CD4-positive, CD25-positive, alpha-beta regulatory T cell (primary cell): ENCODE measurements at places on chromosomes 4 and X. TPM values are rescaled to one million over a fixed set of nuclear protein-coding genes. Genes with fewer than 3 reads are reported as not detected.

- no peaks in the 10 kb centered on the region for H3K4me1 ChIP-seq
- H3K36me3 ChIP-seq: no peaks in the 10 kb centered on the region
- no peak overlapping the region for H3K4me3 ChIP-seq
- no peak overlapping the region for H3K27ac ChIP-seq
Observed at GRCh38 chr4:143986180-143986579, 33.0 kb downstream of the GYPB start.

DNA sequence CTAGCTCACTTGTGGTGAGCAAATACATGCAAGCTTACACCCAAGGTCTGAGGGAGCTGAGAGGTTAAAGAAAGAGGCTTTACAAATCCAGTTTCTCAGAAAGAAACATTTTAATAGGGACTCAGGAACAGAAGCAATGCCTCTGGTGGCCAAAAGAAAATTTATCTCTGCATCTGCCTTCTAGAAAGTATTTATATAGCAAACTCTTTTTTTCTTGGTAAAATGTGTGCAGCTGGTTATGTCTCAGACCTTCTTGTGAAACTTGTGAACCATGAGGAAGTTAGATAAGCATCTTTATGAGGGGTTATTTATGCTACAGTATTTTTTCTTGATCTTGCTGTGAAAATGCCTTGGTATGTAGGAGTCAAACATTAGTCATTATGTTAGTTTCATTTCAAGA is 48.5 kb upstream of the CYSLTR1 start:
- H3K27ac ChIP-seq: no peak overlapping the region
- no peaks in the 10 kb centered on the region for H3K27me3 ChIP-seq
- DNase-seq: peak; percentile 47
- no peaks in the 10 kb centered on the region for H3K36me3 ChIP-seq
- H3K4me1 ChIP-seq: no peaks in the 10 kb centered on the region
- H3K4me3 ChIP-seq: no peak overlapping the region

PGAM4 gene
- total RNA-seq: not detected

DNA sequence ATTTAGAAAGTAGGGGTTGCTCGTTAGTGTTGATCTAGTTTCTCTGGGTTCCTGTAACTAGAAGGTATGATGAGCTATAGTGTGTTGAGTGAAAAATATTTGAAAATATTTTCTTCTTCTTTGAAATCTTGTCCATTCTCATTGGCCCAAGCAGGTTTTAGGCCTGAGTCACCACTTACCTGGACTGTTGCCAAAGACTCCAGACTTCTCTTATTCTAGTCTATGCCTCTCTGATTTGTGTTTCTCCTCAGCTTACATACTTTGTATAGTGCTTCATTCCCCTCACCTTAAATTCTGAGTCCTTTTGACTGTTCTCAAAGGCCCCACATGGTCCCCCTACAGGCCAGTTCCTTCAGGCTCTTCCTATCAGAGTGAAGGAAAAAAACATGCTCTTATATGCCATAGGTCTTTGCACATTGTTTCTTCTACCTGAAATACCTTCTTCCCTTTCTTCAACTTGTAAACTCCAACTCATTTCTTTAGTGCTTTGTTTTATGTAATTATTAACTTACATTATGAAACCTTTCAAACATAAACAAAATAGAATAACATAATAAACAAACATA is 258.2 kb downstream of the PPP1R2C start:
- H3K27ac ChIP-seq: no peak overlapping the region
- DNase-seq: no peak
- no peaks in the 10 kb centered on the region for H3K4me1 ChIP-seq
- H3K4me3 ChIP-seq: no peak overlapping the region
- H3K36me3 ChIP-seq: no peaks in the 10 kb centered on the region

DNA sequence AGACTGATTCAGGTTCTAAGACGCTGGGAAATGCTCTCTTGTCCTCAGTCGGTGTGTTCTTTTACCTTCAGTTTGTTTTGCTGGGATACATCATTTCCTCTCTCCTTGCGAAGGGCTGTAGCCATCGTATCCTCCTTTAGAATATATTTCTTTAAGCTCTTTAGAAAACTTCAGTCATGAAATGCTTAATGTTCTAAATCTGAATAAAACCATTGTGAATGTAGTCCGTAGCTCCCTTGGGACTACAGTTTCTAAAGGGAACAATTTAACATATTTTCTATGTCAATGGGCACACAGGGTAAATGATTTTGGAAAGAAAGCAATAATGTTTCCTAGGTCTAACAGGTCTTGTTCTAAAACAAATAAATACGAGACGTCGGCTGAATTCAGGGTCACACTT is 40.6 kb downstream of the STOX2 start:
- DNase-seq: no peak
- no peaks in the 10 kb centered on the region for H3K4me1 ChIP-seq
- no peak overlapping the region for H3K27ac ChIP-seq

GRCh38 chrX:137926090-137926489 is 360.2 kb downstream of the ZIC3 start:
- no peaks in the 10 kb centered on the region for H3K4me1 ChIP-seq
- H3K27ac ChIP-seq: no peak overlapping the region
- no peak for DNase-seq
- H3K36me3 ChIP-seq: no peaks in the 10 kb centered on the region

DNA sequence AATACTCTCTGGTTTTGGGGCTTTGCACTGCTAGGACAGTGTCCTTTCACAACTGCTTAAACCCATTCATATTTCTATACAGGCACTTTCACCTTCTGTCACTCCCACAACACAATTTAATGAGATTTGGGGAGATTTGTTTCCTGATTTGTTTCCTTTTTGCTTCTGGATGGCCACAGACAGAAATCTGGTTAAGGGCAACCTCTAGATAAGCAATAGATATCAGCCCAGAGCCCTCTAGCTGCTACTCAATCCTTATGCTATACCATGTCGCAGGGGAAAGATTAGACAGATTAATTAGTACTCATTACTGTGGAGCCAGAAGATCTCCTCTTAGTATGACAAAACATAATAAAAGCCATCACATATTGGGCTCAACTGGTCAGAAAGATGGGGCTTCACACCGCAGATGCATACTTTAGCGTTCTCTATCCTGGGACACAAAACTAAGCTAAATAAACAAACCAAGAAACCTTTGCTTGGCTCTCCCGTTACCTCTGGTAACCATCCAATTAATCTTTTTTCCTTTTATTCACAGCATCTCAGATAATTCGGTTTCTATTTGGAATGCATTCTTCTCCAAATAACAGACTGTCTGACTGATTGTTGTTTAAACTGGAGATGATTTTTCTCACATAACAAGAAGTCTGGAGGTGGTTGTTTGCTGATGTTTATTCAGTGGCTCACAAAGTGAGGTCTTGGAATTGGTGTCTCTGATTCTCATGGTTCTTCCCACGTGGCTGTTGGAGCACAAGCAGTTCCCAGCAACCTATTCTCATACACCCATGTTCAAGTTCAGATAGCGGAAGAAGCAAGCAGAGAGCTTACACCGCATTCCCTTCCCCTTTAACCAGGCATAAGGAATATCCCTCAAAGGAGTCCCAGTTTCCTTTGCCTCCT is 41.0 kb upstream of the ZNF330 start:
- H3K4me1 ChIP-seq: no peaks in the 10 kb centered on the region
- H3K27ac ChIP-seq: no peak overlapping the region
- DNase-seq: no peak
- H3K27me3 ChIP-seq: no peaks in the 10 kb centered on the region

ERVMER34-1 gene
- not detected for total RNA-seq

PRKG2 gene
- 1.9 TPM for total RNA-seq

DNA sequence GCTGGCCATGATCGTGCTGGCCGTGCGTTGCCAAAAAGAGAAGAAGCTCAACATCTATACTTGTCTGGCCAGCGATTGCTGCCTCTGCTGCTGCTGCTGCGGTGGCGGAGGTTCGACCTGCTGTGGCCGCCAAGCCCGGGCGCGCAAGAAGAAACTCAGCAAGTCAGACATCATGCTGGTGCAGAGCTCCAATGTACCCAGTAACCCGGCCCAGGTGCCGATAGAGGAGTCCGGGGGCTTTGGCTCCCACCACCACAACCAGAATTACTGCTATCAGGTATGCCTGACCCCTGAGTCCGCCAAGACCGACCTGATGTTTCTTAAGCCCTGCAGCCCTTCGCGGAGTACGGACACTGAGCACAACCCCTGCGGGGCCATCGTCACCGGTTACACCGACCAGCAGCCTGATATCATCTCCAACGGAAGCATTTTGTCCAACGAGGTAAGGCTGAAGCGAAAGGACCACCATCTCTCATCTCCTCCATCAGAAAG is 3.3 kb downstream of the PCDH10 start:
- H3K4me3 ChIP-seq: no peak overlapping the region
- no peak for DNase-seq
- no peak overlapping the region for H3K27ac ChIP-seq
- H3K4me1 ChIP-seq: no peaks in the 10 kb centered on the region

- H3K36me3 ChIP-seq: no peaks in the 10 kb centered on the region
- DNase-seq: no peak
- H3K4me1 ChIP-seq: no peaks in the 10 kb centered on the region
- no peak overlapping the region for H3K4me3 ChIP-seq
- H3K27ac ChIP-seq: no peak overlapping the region
- H3K27me3 ChIP-seq: no peaks in the 10 kb centered on the region
Observed at GRCh38 chr4:129545599-129546278, 449.8 kb downstream of the C4orf33 start.

DNA sequence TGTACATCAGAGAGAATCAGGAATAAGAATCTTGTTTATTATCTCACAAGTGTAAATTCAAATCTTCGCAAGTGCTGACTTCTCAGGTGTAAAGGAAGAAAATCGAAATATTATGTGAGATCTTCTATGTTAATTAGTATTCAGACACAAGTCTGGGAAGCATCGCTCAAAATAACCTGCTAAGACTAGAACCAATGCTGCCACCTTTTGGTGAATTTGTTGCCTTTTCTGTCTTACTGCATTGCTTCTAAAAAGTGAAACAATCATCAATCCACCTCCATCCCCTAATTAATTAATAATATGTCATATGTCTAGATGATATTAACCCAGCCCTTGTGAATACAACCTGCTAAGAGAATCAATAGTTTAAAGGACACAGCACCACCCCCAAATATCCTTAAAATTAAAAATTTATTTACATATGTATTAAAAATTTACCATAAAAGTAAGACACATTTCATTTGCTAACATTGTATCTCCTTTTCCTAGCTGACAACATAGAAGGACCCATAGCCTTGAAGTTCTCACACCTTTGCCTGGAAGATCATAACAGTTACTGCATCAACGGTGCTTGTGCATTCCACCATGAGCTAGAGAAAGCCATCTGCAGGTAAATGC is 3.5 kb downstream of the EPGN start:
- no peak overlapping the region for H3K4me3 ChIP-seq
- peak; percentile 13 for DNase-seq
- H3K27ac ChIP-seq: no peak overlapping the region
- no peaks in the 10 kb centered on the region for H3K4me1 ChIP-seq

- H3K27ac ChIP-seq: no peak overlapping the region
- DNase-seq: no peak
- H3K27me3 ChIP-seq: no peaks in the 10 kb centered on the region
- H3K36me3 ChIP-seq: no peaks in the 10 kb centered on the region
- H3K4me1 ChIP-seq: no peaks in the 10 kb centered on the region
Observed at GRCh38 chrX:8043121-8043520, 115.9 kb upstream of the PNPLA4 start.

ZNF280C gene
- 8.9 TPM for total RNA-seq

DNA sequence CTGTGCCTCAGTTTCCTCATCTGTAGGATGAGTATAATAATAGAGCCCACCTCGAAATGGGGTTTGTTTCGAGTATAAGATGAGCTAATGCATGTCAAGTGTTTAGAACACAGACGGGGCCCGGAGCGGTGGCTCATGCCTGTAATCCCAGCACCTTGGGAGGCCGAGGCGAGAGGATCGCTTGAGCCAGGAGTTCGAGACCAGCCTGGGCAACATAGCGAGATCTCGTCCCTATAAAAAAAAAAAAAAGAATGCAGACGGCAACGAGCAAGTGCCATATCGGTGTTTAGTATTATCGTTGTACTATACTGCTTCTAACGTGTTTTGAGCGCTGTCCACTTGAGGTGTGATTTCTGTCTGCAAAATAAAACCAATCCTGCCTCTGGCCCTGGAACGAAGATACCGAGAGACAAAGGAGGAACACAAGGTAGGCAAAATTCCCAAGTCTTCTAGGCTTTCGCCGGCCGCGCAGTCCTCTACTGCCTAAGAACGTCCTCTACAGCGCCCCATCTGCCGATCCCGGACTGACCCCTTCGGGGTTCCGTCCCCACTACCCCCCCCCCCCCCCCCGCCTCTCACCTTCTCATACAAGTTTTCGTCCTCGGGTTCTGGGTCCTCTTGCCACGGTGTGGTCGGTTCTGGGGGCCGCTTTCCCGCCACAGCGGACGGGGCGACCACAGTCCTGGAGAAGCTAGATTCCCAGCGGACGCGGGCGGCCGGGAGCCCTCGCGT is 442 bp downstream of the NDUFB11 start:
- peak overlapping the region; percentile 92 for H3K27ac ChIP-seq
- H3K36me3 ChIP-seq: peaks cover 10% of the 10 kb centered on the region
- H3K27me3 ChIP-seq: no peaks in the 10 kb centered on the region
- H3K4me3 ChIP-seq: peak overlapping the region; percentile 87
- H3K4me1 ChIP-seq: peaks cover 12% of the 10 kb centered on the region
- no peak for DNase-seq

GRCh38 chr4:141657550-141658250 is 21.3 kb downstream of the IL15 start:
- no peaks in the 10 kb centered on the region for H3K36me3 ChIP-seq
- DNase-seq: no peak
- no peak overlapping the region for H3K4me3 ChIP-seq

DNA sequence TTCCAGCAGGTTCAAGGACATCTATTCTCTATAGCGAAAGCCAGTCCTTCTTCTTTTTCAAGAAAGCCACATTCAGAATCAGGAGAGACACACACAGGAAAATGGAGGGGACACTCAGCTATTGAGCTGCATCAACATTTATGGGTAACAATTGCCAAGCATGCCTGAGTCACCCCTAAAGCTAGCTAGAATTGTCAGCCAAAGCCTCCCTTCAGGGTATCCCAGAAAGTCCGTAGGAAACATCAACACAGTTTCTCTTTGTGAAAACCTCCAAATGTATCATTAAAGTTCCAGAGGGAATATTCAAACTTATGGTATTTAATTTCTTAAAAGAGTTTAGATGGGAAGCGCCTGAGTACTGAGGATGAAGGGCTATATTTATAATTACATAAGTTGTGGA is 331.1 kb upstream of the SLC7A11 start:
- H3K27ac ChIP-seq: no peak overlapping the region
- no peaks in the 10 kb centered on the region for H3K36me3 ChIP-seq
- no peak overlapping the region for H3K4me3 ChIP-seq
- no peaks in the 10 kb centered on the region for H3K4me1 ChIP-seq
- DNase-seq: no peak
- H3K27me3 ChIP-seq: no peaks in the 10 kb centered on the region

DNA sequence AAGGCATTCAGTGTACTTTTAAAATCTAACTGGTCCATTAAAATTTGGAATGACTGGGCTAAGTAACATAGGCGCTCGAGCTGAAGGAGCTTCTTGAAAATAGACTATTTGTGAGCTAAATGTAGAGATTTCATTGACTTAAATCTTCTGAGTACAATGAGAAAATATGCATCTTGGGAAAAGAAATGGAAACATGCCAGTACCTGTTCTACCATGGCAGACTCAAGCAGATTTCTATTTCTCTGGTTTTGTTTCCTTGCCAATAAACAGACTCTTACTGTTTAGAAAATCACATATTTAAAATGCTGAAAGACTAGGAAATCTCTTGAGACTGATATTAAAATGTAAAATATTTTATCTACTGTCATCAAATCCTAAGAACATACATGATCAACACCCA is 678.1 kb downstream of the FAT4 start:
- no peak for DNase-seq
- H3K27me3 ChIP-seq: no peaks in the 10 kb centered on the region
- H3K36me3 ChIP-seq: no peaks in the 10 kb centered on the region
- H3K4me3 ChIP-seq: no peak overlapping the region
- H3K4me1 ChIP-seq: no peaks in the 10 kb centered on the region
- no peak overlapping the region for H3K27ac ChIP-seq

ADAMTS3 gene
- total RNA-seq: not detected
